ENCODE measurements at places on chromosomes 7 and 10.

- DNase-seq = no peak
These were observed 124.3 kb upstream of the WNT16 start for GRCh38 chr7:121204537-121204936.

- DNase-seq = no peak
These were observed 381.7 kb downstream of the THSD7A start for GRCh38 chr7:11450281-11450680.

- no peak for DNase-seq
These were observed 154.3 kb upstream of the SEMA3D start for GRCh38 chr7:85341121-85341520.

- DNase-seq = no peak
These were observed 9.1 kb downstream of the SDHAF3 start for GRCh38 chr7:97126483-97127171.

GRCh38 chr10:13787015-13787421 is 200.3 kb downstream of the PRPF18 start:
- DNase-seq = no peak

- DNase-seq = peak; percentile 21
These were observed 207.6 kb upstream of the PLXNA4 start for GRCh38 chr7:132783824-132784223.

- no peak for DNase-seq
These were observed 33.0 kb upstream of the CARD11 start for GRCh38 chr7:3076700-3077099.

- peak; percentile 60 for DNase-seq
These were observed 11.8 kb upstream of the DRGX start for GRCh38 chr10:49407552-49408137.

DNA sequence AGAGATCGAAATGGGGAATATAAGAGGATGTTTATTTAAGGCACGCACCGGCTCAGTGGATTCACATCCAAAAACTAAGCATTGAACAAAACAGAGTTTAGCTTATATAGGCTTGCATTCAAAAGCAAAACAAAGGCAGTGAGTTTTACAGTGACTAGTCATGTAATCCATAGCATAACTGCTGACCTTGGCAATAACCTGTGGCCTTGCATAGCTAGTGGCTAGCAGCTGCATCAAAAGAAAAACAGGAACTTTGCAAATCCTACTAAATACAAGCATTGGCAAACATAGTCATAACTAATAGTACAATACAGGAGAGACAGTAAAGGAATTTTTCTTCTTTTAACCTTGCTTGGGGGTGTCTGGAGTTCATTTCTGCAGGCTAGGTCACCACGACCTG is 9.7 kb upstream of the ZNF485 start:
- no peak for DNase-seq

GRCh38 chr7:114695182-114695581 is 226.7 kb upstream of the MDFIC start:
- DNase-seq = no peak

GRCh38 chr7:110253093-110253492 is 837.8 kb upstream of the LRRN3 start:
- no peak for DNase-seq

DNA sequence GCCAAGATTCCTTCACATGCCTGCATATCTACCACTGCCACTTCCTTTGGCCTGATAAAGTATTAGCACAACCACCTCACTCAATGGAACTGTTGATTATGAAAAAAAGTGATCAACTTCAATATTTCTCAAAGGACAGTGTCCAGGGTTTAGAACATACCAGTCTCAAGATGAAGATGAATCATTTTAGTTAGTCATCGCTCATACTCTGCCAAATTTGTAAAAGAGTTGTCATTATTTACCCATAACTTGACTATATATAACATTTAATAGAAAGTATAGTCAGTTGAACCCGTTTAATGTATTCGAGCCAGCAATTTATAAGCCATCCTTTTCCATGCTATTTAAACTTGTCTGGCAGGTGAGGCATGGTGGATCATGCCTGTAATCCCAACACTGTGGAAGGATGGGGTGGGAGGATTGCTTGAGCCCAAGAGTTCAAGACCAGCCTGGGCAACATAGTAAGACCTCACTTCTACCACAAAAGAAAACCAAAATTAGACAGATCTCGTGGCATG is 33.2 kb downstream of the SPAM1 start:
- DNase-seq = no peak

GRCh38 chr7:35762781-35763180 is 38.1 kb upstream of the SEPTIN7 start:
- DNase-seq = no peak

DNA sequence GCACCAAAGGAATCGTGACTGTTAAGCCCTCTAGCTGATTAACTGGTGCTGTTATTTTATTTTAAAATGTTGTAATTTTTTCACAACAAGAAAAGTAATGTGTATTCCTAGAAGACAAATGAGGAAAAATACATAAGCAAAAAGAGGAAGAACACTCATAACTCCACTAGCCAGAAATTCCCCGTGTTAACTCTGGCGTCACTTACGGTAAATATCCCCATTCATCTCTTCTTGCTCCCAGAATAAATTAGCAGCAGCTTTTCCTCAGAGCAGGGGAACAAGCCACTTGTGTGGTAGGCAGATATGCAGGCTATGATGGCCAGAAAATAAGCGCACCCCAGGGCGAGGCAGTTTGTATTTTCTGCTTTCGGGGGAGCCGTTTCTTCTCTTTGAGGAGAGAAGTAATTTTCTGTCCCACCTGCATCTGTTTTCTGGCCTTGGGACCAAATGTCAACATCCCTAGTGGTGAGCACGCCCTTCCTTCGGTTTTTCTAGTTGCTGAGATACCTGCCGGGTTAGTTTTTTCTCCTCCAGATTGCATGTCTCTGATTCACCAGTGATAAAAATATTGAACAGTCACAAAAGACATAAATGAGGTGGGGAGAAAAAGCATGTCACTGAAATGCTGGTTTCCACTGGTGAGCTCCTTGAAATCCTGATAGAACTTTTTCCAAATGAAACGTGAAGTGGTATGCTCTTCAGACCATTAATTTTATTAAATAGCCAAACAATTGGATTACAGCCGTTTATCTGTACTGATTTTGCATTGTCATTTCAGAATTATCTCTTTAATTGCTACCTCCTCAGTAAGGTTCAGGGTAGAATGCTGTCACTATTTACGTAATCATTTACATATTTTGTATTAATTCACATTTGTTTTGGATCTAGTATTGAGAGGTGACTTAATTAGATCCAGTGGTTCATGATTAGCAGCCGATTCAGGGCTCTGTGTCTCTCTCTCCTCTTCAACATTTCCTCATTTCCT is 268.1 kb downstream of the CAMK1D start:
- no peak for DNase-seq

- DNase-seq = peak; percentile 32
These were observed 3.1 kb upstream of the ARID5B start for GRCh38 chr10:61898435-61898778.

DNA sequence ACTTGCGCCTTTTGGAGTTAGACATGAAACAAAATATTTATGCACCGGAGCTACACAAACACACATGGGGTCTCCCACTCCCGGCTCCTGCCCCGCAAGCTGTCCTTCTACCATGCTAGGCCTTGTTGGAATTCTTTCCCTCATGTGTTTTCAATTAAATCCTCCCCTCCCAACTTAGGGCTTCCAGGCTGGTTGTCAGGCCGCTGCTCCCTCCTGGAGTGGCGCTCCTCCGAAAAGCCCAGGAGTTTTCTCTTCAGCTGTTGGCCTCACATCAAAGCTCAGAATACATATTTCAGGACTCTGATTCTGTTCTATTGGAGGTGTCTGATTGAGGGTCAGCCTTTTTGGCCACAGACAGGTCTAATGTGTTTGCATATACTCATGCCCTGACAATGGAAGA is 113.3 kb downstream of the FANK1 start:
- no peak for DNase-seq
